HepG2 (cell line): ENCODE measurements at places on chromosomes 13 and 19.

DNA sequence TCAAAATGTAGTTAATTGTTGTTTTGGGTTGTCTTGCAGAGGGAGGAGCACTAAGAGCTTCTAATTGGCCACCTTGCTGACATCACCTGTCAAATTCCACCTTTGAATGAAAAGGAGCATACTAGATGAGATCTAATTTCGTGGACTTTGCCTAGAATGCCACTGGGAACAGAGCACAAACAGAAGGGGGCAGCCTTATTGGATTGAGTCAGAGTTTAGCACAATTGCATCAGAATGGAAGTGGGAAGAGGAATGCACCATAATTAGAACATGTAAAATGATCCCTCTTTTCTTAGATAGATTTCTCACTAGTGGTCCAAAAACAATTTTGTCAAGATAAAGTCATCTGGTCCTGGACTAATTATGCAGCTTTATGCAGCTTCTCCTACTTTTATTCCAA is 1552.2 kb downstream of the PCDH9 start:
- no peaks in the 10 kb centered on the region for H3K36me3 ChIP-seq
- H3K4me1 ChIP-seq, result no peaks in the 10 kb centered on the region
- H3K27ac ChIP-seq, result no peak overlapping the region
- no peaks in the 10 kb centered on the region for H3K27me3 ChIP-seq

DNA sequence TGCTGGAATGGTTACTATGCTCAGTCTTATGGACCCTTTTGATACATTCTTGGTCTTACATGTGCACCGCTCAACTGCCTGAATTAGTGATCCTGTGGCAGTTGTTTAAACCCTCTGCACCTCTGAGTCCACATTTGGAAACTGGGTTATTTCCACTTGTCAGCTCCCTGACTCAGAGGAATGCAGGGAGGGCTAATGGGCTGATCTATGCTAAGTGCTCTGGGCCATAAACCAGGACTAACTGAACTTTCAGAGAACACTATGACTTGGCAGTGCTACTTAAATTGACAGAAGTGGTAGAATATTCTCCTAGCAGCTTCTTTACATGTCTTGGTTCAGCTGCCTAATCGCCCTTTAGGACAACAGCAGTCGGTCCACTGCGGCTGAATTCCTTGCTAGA is 26.8 kb upstream of the MED4 start:
- no peaks in the 10 kb centered on the region for H3K27me3 ChIP-seq
- no peaks in the 10 kb centered on the region for H3K36me3 ChIP-seq
- H3K27ac ChIP-seq, result no peak overlapping the region
- H3K4me1 ChIP-seq, result peaks cover 44% of the 10 kb centered on the region

GRCh38 chr13:50228527-50228926 is 213.3 kb downstream of the KCNRG start:
- no peak for DNase-seq
- H3K4me3 ChIP-seq, result no peak overlapping the region
- H3K27ac ChIP-seq, result no peak overlapping the region
- H3K36me3 ChIP-seq, result no peaks in the 10 kb centered on the region
- no peaks in the 10 kb centered on the region for H3K27me3 ChIP-seq

DNA sequence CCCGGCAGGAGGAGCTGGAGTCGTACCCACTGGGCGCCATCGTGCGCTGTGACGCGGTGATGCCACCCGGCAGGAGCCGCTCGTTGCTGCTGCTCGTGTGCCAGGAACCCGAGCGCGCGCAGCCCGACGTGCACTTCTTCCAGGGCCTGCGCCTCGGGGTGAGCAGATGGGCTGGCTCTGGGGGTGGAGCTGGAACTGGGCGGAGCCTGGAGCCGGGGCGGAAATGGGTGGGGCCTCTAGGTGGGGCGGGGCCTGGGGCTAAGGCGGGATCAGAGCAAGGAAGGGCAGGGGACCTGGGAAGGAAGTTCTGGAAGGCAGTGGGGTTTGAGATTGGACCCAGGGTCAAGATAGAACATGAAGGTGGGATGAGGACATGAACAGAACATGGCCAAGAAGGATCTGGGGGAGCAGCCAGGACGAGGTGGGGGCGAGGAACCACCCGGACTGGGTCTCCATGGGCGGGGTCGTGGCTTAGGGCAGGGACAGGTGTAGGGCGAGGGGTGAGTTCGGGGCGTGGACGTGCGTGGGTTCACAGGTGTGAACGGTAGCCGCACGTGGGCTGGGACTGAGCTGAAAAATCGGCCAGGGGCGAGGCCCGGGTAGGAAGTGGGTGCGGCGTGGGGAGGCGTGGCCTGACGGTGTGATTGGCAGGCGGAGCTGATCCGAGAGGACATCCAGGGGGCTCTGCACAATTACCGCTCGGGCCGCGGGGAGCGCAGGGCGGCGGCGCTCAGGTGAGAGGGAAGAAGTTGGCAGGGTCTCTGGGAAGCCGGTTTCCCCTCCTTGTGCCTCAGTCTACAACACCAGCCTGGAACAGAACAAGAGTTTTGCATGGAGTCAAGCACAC is 4.7 kb downstream of the EPS8L1 start:
- H3K4me1 ChIP-seq, result peaks cover 30% of the 10 kb centered on the region
- peaks cover 12% of the 10 kb centered on the region; the same call in 1 of the 3 replicates for H3K27me3 ChIP-seq
- peak overlapping the region; percentile 69 for H3K4me3 ChIP-seq

- H3K4me3 ChIP-seq, result no peak overlapping the region
- peaks cover 16% of the 10 kb centered on the region for H3K27me3 ChIP-seq
- peaks cover 29% of the 10 kb centered on the region for H3K4me1 ChIP-seq
- no peak overlapping the region for H3K27ac ChIP-seq
- no peak for DNase-seq
- H3K36me3 ChIP-seq, result no peaks in the 10 kb centered on the region
Observed at GRCh38 chr19:55490478-55491432, 2.5 kb downstream of the SSC5D start.

DNA sequence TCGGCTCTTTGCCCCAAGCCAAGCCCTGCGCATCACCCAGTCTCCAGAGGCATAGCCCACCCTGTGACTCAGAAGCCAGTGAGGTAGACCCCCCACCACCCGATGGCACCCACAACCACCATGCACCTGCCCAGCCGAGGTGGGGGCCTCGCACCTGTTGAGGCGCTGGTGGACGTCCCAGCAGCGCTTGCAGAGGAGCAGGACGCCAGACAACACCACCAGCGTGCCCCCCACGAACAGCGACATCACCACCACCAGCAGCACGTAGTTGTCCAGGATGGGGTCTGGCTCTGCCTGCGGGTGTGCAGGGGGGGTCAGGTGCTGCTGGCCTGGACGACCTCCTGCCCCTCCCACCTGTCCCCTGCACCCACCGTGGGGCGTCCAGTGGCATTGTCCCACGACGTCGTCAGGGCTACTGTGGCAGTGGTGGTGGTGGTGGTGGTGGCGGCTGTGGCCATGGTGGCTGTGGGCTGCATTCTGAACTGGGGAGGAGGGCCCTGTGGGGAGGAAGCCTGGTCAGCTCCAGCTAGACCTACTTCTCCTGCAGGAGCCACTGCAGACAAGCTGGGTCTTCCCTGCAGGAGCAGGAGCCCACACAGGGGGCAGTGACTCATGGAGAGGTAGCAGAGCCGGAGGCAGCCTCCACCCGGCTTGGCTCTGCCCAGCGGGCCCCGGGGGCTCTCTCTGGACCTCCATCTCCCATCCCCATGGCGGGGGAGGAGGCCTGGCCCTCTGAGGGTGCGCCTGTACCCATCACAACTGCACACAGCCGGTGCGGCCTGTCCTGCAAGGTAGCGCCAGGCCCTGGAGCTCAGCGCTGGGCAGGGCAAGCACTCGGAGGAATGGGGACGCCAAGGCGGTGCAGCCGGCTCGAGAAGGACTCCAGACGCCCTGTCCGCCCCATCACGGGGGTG is 1.9 kb downstream of the CBARP start:
- H3K27ac ChIP-seq, result no peak overlapping the region
- no peaks in the 10 kb centered on the region for H3K27me3 ChIP-seq
- H3K36me3 ChIP-seq, result peaks cover 3% of the 10 kb centered on the region; the same call in 1 of the 2 replicates
- no peak for DNase-seq
- peaks cover 41% of the 10 kb centered on the region for H3K4me1 ChIP-seq

- no peak overlapping the region for H3K27ac ChIP-seq
- no peak overlapping the region for H3K4me3 ChIP-seq
- no peak for DNase-seq
- peaks cover 6% of the 10 kb centered on the region for H3K27me3 ChIP-seq
- H3K36me3 ChIP-seq, result no peaks in the 10 kb centered on the region
Observed at GRCh38 chr13:112114391-112114790, 47.4 kb downstream of the SOX1 start.

- H3K36me3 ChIP-seq, result no peaks in the 10 kb centered on the region
- H3K4me3 ChIP-seq, result no peak overlapping the region
- H3K27ac ChIP-seq, result no peak overlapping the region
- DNase-seq, result no peak
- no peaks in the 10 kb centered on the region for H3K4me1 ChIP-seq
Observed at GRCh38 chr13:48729856-48730255, 76.1 kb downstream of the CYSLTR2 start.

DNA sequence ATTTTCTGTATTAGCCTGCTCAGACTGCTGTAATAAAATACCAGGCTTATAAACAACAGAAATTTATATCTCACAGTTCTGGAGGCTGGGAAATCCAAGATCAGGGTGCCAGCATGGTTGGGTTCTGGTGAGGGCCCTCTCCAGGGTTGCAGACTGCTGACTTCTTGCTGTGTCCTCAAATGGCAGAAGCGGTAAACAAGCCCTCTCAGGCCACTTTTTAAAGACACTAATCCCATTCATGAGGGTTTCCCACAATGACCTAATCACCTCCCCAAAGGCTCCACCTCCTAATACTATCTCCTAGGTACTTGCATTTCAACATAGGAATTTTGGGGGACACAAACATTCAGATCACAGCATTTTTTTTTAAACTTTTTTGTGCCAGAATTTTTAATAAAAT is 159.3 kb downstream of the PDS5B start:
- no peaks in the 10 kb centered on the region for H3K27me3 ChIP-seq
- DNase-seq, result peak; percentile 10
- no peak overlapping the region for H3K4me3 ChIP-seq
- 0 out of 2 replicates have a peak, but pooled peaks cover 6% of the 10 kb centered on the region for H3K4me1 ChIP-seq

DNA sequence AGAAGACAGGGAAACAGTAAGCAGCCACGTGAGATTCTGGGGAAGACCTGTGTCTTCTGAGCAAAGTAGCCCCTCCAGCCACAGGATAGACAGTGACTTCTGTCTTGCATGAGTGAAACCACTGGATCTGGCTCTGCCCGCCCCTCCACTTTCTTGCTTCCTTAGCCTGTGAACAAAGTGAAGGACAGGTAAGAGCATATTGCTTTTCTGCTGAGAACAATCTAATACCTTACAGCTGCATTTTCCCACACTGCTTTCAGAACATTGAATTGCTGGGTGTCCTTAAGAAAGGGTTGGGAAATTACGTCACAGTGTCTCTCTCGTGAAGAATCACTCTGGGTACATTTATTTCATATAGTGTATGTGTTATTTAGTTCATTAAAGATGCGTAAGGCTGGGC is 11.1 kb downstream of the SLC25A15 start:
- H3K27ac ChIP-seq, result peak overlapping the region; percentile 74
- no peak for DNase-seq
- H3K36me3 ChIP-seq, result peaks cover 28% of the 10 kb centered on the region

- H3K4me1 ChIP-seq, result no peaks in the 10 kb centered on the region
- H3K27ac ChIP-seq, result no peak overlapping the region
- H3K36me3 ChIP-seq, result no peaks in the 10 kb centered on the region
- H3K4me3 ChIP-seq, result no peak overlapping the region
- no peak for DNase-seq
Observed at GRCh38 chr19:31334849-31335624, 14.2 kb downstream of the TSHZ3 start.

DNA sequence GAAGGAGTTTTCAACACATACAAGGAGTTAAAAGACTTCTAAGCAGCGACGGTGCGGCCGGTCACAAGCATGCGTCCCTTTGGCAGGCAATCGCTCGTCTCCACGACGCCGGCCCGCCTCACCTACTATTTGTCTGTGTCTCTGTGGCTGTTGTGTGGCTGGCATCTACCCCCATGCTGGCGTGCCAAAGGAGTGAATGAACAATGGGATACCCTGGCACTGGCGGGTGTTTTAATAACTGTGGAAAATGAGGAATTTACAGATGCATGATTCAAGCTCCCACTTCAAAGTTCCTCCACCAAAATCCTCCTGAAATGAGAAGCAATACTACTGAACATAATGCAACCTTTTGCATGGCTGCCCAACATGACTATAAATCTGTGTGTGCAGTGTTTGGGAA is 176.6 kb downstream of the KLF5 start:
- no peak for DNase-seq
- no peak overlapping the region for H3K4me3 ChIP-seq
- no peaks in the 10 kb centered on the region for H3K27me3 ChIP-seq
- no peaks in the 10 kb centered on the region for H3K4me1 ChIP-seq
- H3K36me3 ChIP-seq, result no peaks in the 10 kb centered on the region
- H3K27ac ChIP-seq, result no peak overlapping the region

DNA sequence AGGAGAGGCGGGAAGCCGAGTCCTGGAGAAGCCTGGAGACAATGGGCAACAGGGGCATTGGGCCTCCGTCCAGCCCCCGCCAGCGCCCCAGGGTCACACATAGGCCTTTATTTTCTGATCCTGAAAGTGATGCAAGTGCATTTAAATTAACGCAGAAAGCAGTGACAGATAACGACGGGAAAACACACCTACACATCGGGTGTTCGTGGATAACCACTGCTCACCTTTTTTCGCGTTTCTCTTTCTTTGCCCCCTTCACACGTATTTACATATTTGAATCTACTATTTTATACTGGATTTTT is 30.4 kb upstream of the GRTP1 start:
- H3K4me1 ChIP-seq, result peaks cover 56% of the 10 kb centered on the region
- peak overlapping the region; percentile 72; the same call in 1 of the 2 replicates for H3K4me3 ChIP-seq
- no peaks in the 10 kb centered on the region for H3K36me3 ChIP-seq
- H3K27me3 ChIP-seq, result peaks cover 4% of the 10 kb centered on the region; the same call in 1 of the 2 replicates

GRCh38 chr13:102470283-102470917 is 68.6 kb upstream of the FGF14 start:
- H3K27ac ChIP-seq, result no peak overlapping the region
- no peaks in the 10 kb centered on the region for H3K4me1 ChIP-seq
- H3K36me3 ChIP-seq, result no peaks in the 10 kb centered on the region
- no peaks in the 10 kb centered on the region for H3K27me3 ChIP-seq
- H3K4me3 ChIP-seq, result no peak overlapping the region

- no peak overlapping the region for H3K4me3 ChIP-seq
- no peak for DNase-seq
- H3K4me1 ChIP-seq, result peaks cover 27% of the 10 kb centered on the region
Observed at GRCh38 chr13:27138457-27139093, 33.0 kb downstream of the USP12 start.

DNA sequence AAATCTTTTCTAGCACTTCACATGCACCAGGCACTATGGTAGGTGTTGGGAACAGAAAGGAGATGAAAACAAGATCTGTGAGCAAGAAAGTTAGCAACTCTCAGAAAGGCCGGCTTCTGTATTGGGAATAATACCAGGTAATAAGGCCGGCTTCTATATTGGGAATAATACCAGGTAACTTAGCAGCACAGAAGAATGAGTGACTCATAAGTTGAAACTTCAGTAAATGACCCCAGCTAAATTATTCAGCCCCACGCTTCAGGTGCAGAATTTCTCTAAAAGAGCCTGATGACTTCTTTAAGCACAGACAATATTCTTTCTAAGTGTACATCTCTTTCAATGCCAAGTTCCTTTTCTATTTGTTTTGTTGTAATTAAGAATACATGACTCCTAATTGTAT is 151.3 kb downstream of the MYO16 start:
- no peak overlapping the region for H3K27ac ChIP-seq
- no peaks in the 10 kb centered on the region for H3K4me1 ChIP-seq
- DNase-seq, result no peak
- no peaks in the 10 kb centered on the region for H3K27me3 ChIP-seq
- H3K36me3 ChIP-seq, result no peaks in the 10 kb centered on the region

- H3K27me3 ChIP-seq, result no peaks in the 10 kb centered on the region
- DNase-seq, result peak; percentile 28
- no peaks in the 10 kb centered on the region for H3K4me1 ChIP-seq
- H3K27ac ChIP-seq, result no peak overlapping the region
Observed at GRCh38 chr13:80473695-80474094, 132.8 kb upstream of the SPRY2 start.
